ENCODE measurements at places on chromosomes 11 and 22.

DNA sequence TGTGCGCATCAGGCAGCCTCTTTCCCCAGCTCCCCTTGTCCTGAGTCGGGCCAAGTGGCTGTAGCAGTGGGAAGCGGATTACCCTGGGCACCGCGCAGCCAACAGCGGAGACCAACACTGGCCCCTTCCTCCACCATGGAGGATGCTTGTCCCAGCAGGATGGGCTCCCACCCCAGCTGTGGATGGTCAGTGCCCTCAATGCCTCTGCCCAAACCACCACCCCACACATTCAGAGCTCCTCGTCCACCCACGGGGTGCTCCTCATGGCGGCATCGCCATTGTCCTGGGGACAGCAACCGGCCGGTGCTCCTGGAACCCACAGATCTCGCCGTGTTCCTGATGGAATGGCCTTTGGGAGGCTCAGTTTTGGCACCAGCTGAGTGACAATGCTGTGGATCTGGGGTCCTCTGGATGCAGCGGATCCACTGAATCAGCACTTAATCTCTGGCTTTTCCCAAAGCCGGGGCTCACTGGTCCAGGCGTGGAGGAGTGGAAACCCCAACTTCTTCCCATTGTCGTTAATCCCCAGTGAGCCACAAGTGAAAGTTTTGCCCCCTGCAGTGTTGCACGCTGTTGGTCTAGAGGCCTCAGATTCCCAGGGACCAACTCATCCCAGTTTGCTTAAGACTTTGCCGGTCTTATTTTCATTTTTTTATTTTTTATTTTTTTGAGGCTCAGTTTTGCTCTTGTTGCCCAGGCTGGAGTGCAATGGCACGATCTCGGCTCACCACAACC lies 4.1 kb upstream of the B4GALNT4 start:
- DNase-seq, result no peak

DNA sequence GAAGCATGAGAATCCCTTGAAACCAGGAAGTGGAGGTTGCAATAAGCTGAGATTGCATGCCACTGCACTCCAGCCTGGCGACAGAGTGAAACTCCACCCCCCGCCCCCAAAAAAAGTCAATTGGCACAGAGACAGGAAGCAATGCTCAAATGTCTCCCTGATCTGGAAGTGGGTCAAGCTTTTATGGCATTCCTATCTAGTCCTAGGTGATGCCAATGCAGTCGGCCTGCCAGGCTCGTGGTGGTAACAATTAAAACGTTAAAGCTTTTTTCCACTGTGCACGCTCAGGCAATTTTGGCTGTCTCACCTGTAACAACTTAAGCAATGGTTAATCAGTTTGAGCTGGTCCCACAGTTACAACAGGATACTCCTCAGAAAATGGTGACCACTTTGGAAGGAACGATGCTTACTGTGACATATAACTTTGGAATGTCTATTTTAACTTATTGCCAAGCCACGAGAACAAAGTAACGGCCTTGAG lies 18.9 kb upstream of the PISD start:
- peak; percentile 63 for DNase-seq

GRCh38 chr11:60069450-60069849 lies 13.0 kb downstream of the MS4A3 start:
- no peak for DNase-seq

- DNase-seq, result peak; percentile 85
Observed at GRCh38 chr11:95835768-95836488, 45.6 kb downstream of the CEP57 start.

- peak; percentile 58 for DNase-seq
Observed at GRCh38 chr22:27399161-27399560, 402.4 kb downstream of the MN1 start.

GRCh38 chr11:126076641-126077040 lies 14.0 kb upstream of the CDON start:
- DNase-seq, result no peak
